Thymus (tissue), 14 donors: ENCODE measurements at places on chromosomes 13 and 19. TPM values are rescaled to one million over a fixed set of nuclear protein-coding genes. Genes with fewer than 3 reads are reported as not detected.

LCP1 gene
- 596 TPM for total RNA-seq

LHB gene
- total RNA-seq = not detected

RXFP2 gene
- not detected for total RNA-seq

CYP4F8 gene
- 0.28 TPM for total RNA-seq

KIR2DL3 gene
- total RNA-seq = not detected

COL5A3 gene
- 1.6 TPM for total RNA-seq

TNFSF11 gene
- total RNA-seq = 2.8 TPM

FCGBP gene
- total RNA-seq = 4.6 TPM

ZNF146 gene
- total RNA-seq = 74.7 TPM

DAND5 gene
- total RNA-seq = 0.09 TPM

AMER2 gene
- under 0.01 TPM for total RNA-seq

FFAR2 gene
- total RNA-seq = 0.47 TPM

IFNL4 gene
- total RNA-seq = not detected

PLIN4 gene
- 0.19 TPM for total RNA-seq
